ENCODE measurements at places on chromosomes 5 and 9.

- DNase-seq = no peak
Observed at GRCh38 chr5:36181774-36182173, 29.9 kb downstream of the SKP2 start.

DNA sequence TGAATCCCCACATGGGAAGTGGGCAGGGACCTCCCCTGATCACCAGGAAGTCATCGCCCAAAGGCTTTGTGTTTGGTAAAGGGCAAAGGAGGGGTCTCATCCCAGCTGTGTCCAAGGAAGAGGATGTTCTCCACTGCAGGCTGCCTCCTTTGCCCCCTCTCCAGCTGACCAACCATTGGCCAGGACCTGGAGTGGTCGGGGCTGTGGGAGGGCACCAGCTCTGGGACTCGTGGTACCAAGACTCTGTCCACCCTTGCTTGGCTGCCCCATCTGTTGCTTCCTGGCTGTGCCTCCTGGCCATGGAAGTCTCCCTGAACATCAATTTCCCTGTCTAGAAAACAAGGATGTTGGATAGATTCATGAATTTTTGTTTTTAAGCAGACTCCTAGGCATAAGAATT lies 34.1 kb downstream of the COL15A1 start:
- no peak for DNase-seq

DNA sequence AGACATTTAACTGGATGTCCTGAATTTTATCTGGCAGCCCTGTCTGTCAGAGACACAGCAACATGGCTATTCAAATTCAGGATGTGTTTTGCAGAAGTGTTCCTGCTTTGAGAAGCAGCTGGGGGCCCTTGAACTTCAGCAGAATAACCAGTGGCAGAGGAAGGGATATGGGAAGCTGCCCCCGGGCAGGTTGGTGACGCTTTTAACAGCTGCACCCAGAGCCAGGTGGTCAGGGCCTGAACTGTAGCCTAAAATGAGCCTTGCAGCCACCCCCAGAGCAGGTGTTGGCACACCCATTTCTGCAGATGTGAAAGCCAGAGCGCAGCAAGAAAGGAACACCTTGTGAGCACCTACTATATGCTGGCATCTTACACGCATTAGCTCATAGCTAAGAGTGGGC lies 128.7 kb upstream of the BOD1 start:
- no peak for DNase-seq

DNA sequence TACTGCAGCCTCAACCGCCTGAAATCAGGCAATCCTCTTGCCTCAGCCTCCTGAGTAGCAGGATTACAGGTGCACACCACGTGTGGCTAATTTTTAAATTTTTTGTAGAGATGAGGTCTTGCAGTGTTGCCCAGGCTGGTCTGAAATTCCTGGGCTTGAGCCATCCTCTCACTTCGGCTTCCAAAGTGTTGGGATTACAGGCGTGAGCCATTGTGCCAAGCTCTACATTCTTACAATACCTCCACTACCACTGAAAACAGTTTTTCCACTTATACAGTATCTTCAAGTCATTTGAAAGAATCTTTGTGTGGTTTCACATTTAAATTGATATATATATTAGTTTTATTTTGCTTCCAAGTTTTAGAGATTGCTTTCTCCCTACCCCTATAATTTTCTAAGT lies 42.6 kb downstream of the LARP1 start:
- DNase-seq = no peak
